Central memory CD8-positive, alpha-beta T cell (primary cell): ENCODE measurements at places on chromosomes 11 and 22.

DNA sequence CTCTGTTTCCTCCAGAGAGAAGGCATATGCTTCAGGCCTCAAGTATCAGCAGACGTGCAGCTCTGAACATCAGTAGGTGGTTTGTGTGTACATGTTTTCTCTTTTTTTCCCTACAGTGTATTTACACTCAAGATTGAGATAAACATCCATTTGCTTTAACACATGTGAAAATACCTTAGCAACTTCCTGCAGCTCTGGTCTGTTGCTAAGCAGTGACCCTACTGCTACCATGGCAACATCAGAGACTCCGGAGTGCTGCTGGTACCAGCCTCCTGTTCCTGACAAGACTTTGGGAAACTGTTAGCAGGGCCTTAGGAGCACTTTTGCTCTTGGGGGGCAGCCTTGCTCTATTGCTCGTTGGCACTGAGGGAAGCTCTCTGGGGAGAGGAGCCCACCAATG is 221.2 kb upstream of the PLET1 start:
- no peak for DNase-seq

GRCh38 chr11:14821031-14821430 is 71.0 kb downstream of the CYP2R1 start:
- no peak for DNase-seq

DNA sequence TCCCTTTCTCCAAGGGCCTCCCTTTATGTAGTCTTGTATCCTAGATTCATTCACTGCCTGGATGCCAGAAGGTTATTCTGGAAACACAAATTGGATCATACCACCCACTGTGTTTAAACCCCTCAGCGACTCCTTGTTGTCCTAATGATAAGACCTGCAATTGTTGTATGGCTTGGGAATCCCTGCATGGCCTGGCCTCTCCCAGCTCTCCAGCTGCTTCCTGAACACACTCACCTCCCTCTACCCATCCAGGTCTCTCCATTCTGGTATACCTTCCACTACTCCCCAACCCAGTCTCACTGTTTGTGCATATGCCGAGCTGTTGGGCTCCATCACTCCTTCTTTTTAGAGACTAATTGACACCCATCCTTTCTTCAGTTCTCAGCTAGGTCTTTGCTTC is 124.3 kb upstream of the ALX4 start:
- DNase-seq = no peak

DNA sequence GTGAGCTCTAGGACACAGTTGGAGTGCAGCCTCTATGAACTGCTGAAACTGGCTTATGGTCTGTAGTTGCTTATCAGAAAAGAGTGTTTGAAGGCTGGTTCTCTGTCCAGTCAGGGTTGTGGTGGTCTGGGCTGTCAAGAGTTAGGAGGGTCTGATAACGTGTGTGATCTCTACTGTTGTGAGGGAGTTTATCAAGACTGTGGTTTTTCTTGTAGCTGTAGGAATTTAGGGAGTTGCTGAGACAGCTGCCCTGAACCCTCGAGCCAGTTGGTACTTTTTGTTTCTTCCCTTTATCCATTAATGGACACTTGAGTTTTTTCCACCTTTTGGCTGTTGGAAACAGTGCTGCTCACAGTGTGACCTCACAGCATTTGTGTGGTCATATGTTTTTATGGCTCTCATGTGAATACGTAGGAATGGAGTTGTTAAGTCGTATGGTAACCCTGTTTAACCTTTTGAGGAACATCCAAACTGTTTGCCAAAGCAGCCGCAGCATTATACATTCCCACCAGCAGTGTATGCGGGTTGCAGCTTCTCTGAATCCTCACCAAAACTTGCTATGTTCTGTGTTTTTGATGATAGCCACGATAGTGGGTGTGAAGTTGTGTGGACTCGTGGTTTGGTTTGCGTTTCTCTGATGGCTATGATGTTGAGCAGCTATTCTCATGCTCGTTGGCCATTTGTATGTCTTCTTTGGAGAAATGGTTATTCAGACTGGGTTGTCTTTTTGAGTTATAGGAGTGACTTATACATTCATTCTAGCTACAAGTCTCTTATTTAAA is 20.9 kb upstream of the DGCR8 start:
- no peak for DNase-seq

GRCh38 chr11:70759846-70760245 is 361.5 kb downstream of the CTTN start:
- no peak for DNase-seq
